ENCODE measurements at places on chromosomes 6 and 20. TPM values are rescaled to one million over a fixed set of nuclear protein-coding genes. Genes with fewer than 3 reads are reported as not detected.
A peak's percentile ranks its signal among the peaks of the same experiment; 100 is the strongest.

The SNAP25 gene
- total RNA-seq = 3.6 TPM

The ADGRF4 gene
- total RNA-seq = not detected

The HTR1B gene
- not detected for total RNA-seq

The C6orf118 gene
- not detected for total RNA-seq

The ACSS1 gene
- 13.5 TPM for total RNA-seq

GRCh38 chr20:44091026-44091425, 96.0 kb downstream of the JPH2 start:
- H3K4me3 ChIP-seq = no peak overlapping the region
- H3K4me1 ChIP-seq = peaks cover 5% of the 10 kb centered on the region
- no peak for DNase-seq
- no peaks in the 10 kb centered on the region for H3K36me3 ChIP-seq
- H3K27me3 ChIP-seq = peaks cover 8% of the 10 kb centered on the region
- H3K27ac ChIP-seq = no peak overlapping the region

DNA sequence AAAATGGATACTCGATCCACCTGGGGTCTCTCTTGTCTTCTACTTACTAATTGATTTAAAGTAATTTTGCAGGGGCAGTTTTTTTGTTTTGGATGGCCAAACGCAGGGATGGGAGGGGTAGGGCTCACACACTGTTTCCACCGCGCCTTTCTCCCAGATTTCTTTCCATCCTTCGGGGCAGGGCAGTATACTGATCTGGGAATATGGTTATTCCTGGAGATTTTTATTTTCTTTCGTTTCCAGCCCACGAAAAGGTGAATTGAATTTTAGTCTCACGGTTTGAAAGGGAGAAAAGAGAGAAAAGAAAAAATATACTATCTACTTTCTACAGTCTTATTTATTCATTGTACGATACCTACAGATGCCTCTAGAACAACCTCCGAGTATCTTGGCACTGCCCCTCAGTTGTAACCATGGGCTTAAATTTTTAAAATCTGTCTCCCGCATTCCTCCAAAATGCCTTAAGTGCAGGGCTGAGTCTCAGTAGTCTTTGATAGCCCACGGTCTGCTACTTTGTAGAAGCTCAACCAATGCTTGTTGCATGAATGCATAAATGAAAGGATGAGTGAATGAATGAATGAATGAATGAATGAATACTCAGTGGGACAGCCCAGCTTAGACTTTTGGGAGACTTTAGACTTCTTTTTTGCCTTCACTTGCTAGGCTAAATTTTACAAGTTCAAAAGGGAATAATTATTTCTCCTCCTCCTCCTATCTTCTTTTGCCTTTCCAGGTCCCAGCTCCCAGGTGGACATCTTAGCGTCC, 18.1 kb upstream of the TRIM27 start:
- H3K4me3 ChIP-seq = peak overlapping the region; percentile 92
- peaks cover 4% of the 10 kb centered on the region for H3K36me3 ChIP-seq
- H3K27me3 ChIP-seq = peaks cover 7% of the 10 kb centered on the region
- H3K4me1 ChIP-seq = peaks cover 48% of the 10 kb centered on the region
- no peak for DNase-seq

DNA sequence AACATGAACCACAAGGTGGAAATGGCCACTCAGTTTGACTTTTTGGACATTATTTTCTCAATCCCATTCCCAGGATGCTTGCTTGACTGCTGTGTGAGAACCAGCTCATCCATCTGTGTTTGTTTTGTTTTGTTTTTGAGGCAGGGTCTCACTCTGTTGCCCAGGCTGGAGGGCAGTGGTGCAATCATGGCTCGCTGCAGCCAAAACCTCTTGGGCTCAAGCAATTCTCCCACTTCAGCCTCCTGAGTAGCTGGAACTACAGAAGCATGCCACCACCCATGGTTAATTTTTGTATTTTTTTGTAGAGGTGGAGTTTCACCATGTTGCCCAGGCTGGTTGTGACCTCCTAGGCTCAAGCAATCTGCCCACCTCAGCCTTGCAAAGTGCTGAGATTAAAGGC, 166.0 kb upstream of the CDH4 start:
- H3K27ac ChIP-seq = no peak overlapping the region
- no peaks in the 10 kb centered on the region for H3K27me3 ChIP-seq
- DNase-seq = no peak
- H3K36me3 ChIP-seq = no peaks in the 10 kb centered on the region

GRCh38 chr20:16261733-16262273, 311.4 kb downstream of the KIF16B start:
- peaks cover 2% of the 10 kb centered on the region for H3K4me1 ChIP-seq
- no peak overlapping the region for H3K4me3 ChIP-seq
- H3K27ac ChIP-seq = no peak overlapping the region

- peak overlapping the region; percentile 99 for H3K4me3 ChIP-seq
- peak; percentile 79 for DNase-seq
- no peaks in the 10 kb centered on the region for H3K27me3 ChIP-seq
- H3K36me3 ChIP-seq = peaks cover 33% of the 10 kb centered on the region
Observed at GRCh38 chr20:33812152-33812849, 1.2 kb downstream of the CHMP4B start.

DNA sequence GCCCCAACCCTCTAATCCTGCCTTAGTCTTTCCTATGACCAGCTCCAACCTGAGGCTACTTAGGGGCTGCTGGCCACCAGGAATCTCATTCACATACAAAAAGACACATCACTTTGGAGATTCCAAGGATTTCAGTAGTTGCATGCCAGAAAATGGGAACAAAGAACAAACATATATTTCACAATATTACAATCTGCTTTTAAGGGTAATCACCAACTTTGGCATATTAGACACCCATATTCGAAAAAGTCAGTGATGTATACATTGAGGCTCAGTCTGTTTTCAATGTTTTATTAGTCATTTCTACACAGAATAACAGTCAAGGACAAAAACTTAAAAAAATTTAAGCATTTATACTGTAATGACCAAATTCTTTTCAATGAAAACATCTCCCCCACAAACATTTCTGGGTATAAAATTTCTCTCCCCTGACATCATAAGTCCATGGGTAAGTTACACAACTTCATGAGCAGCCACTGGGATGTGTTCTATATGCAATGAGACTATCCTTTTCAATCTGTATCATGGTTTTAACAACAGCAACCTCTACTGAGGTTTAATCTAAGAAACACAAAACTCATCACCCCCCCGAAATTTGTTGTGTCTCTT, 103.5 kb downstream of the MAP7 start:
- no peak overlapping the region for H3K4me3 ChIP-seq
- H3K36me3 ChIP-seq = no peaks in the 10 kb centered on the region
- no peaks in the 10 kb centered on the region for H3K4me1 ChIP-seq
- no peak for DNase-seq
- no peak overlapping the region for H3K27ac ChIP-seq
- peaks cover 16% of the 10 kb centered on the region for H3K27me3 ChIP-seq

DNA sequence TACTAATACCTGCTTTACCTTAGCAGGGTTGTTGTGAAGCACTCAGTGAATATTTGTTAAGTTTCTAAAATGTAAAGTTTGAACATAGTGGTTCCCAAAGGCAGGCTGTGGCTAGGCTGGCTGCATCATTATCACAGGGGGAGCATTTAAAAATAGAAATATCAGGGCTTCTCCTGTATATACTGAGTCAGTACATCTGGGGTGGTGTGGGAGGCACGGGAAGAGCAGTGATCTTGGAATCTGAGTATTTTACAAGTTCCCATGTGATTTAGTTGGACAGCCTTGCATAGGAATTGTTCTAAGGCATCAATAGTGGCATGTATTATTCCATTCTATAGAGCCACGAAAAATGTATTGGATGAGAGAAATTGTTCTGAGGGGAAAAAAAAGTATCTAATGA, 8.0 kb downstream of the CDC5L start:
- no peak overlapping the region for H3K27ac ChIP-seq
- peaks cover 78% of the 10 kb centered on the region for H3K36me3 ChIP-seq
- H3K27me3 ChIP-seq = no peaks in the 10 kb centered on the region
- no peak overlapping the region for H3K4me3 ChIP-seq
- DNase-seq = no peak
- H3K4me1 ChIP-seq = peaks cover 16% of the 10 kb centered on the region

DNA sequence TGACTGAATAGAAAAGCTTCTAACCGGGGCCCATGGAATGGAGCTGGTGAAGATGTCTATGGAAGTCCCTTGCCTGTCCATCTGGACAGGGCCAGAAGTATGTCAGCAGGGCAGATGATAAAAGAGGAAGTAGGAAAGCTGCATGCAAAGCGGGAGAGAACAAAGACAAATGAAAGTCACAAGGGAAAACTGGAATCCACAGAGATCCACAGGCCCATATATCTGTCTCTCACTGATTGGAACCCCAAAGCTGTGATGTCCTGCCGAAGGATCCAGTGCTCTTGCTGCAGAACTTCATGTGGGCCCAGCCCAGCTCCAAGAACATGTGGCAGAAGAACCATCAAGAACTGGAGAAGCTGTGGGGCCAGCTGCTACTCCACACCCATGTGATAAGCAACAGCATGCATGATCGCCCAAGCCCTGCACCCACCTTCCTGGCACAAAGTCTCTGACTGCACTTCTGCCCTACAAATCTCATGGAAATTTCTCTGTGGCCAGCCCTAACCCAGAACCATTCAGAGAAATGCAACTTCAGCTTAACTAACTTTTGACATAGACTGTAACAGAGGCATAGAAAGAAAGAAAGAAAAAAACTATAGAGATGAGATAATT, 716.0 kb downstream of the KIF16B start:
- DNase-seq = no peak
- H3K4me1 ChIP-seq = no peaks in the 10 kb centered on the region
- H3K27me3 ChIP-seq = no peaks in the 10 kb centered on the region
- no peak overlapping the region for H3K27ac ChIP-seq

- H3K4me1 ChIP-seq = no peaks in the 10 kb centered on the region
- no peak overlapping the region for H3K4me3 ChIP-seq
- no peak for DNase-seq
Observed at GRCh38 chr20:24637941-24638340, 168.5 kb downstream of the SYNDIG1 start.

- no peak overlapping the region for H3K27ac ChIP-seq
- H3K4me3 ChIP-seq = no peak overlapping the region
- no peaks in the 10 kb centered on the region for H3K4me1 ChIP-seq
- no peak for DNase-seq
- no peaks in the 10 kb centered on the region for H3K36me3 ChIP-seq
- H3K27me3 ChIP-seq = no peaks in the 10 kb centered on the region
Observed at GRCh38 chr6:68368845-68369244, 266.2 kb upstream of the ADGRB3 start.

DNA sequence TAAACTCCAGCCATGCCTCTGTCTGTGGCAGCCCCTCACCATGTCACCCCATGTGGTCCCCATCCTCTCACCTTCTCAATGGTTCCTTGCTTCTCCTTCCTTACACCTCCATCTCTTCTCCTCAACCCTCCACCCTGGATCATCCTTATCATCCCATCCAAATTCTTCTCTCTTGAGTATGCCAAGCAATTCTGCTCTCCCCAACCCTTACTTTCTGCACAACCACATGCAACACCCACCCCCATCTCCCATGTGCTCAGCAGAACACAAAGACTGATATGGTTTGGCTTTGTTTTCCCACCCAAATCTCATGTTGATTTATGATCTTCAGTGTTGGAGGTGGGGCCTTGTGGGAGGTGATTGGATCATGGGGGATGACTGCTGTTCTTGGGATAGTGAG, 42.5 kb upstream of the RALY start:
- H3K27me3 ChIP-seq = peaks cover 16% of the 10 kb centered on the region
- no peak for DNase-seq

DNA sequence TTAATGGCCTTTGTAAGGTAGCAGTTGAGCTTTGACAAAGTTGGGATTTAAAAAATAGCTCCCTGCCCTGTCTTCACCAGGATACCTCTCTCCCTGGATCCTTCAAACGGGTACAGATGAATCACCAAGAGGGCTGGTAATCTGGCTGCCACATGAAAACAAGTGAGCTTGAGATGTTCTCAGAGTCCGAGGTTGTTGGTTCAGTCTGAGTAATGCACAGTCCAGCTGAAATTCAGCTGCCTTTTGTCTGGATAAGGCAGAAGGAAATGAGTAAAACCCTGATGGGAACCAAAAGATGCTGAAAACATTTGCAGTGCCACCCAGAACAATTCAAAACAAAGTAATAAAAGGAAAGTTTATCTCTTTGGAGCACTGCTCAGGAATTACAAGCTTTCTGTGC, 86.8 kb downstream of the GJA1 start:
- no peaks in the 10 kb centered on the region for H3K4me1 ChIP-seq
- H3K36me3 ChIP-seq = no peaks in the 10 kb centered on the region
- H3K27me3 ChIP-seq = no peaks in the 10 kb centered on the region
- H3K27ac ChIP-seq = no peak overlapping the region
- H3K4me3 ChIP-seq = no peak overlapping the region

GRCh38 chr6:11596640-11597237, 59.2 kb downstream of the TMEM170B start:
- peaks cover 3% of the 10 kb centered on the region for H3K27me3 ChIP-seq
- no peaks in the 10 kb centered on the region for H3K36me3 ChIP-seq
- H3K27ac ChIP-seq = no peak overlapping the region
- DNase-seq = no peak

DNA sequence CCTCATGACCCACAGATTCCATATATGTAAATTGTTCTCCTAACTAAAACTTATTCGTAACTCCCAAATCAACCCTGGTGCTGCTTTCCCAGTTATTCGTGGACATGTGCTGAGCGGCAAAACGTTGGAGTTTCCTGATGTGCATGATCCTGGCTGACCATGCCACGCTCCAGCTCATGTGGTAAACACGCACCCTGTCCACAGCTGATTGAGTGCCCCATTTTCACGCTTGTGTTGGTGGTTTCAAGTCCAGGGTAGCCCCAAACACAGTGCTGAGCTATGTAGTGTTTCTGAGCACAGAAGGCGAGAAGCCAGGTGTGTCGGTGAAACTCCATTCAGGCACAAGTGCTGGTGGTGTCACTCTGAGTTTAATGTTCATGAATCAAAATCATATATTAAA, 19.1 kb upstream of the FOXC1 start:
- H3K27ac ChIP-seq = no peak overlapping the region
- H3K36me3 ChIP-seq = no peaks in the 10 kb centered on the region
- no peak for DNase-seq
- no peaks in the 10 kb centered on the region for H3K4me1 ChIP-seq

DNA sequence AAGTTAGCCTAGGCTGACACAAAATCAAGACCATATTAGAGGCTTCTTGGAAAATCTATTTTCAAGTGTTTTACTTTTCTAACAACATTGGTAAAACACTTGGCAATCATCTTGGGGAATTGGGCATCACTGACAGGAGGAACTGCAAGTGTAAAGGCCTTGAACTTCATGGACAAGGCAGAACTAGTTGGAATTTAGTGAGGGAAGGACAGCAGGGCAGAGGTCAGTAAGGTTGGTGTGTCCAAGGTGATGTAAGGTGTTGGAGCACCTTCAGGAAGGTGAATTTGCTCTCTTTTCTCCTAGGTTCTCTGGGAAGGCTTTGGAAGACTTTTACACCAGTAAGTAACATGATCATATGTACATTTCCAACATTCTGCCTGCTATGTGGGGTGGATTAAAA, 1.5 kb upstream of the SLC17A4 start:
- H3K27me3 ChIP-seq = peaks cover 29% of the 10 kb centered on the region
- no peak overlapping the region for H3K4me3 ChIP-seq
- no peaks in the 10 kb centered on the region for H3K36me3 ChIP-seq
- H3K27ac ChIP-seq = no peak overlapping the region

DNA sequence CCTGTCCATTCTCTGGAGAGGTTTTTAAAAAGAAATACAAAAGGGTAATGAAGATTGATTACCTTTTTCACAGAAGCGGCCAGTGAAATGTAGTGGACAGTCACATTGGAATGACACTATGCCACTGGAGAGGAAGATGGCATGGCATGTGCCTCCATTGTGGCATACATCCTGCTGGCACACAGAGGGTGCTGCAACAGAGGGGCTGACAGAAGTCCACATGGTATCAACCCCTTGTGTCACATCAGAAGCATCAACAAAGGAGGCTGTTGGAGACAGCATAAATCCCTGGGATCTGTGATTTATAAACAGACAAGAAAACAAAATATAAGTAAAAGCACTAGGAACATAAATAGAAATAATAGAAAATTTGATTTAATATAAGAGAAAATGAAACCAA, 594.9 kb downstream of the PHF3 start:
- no peaks in the 10 kb centered on the region for H3K27me3 ChIP-seq
- H3K27ac ChIP-seq = no peak overlapping the region
- H3K4me3 ChIP-seq = no peak overlapping the region
- DNase-seq = no peak
